ENCODE measurements at places on chromosomes 6 and 20.

GRCh38 chr20:60078351-60079250, 120.4 kb downstream of the CDH26 start:
- no peak for DNase-seq

GRCh38 chr20:6041808-6042265, 12.0 kb downstream of the LRRN4 start:
- no peak for DNase-seq

- DNase-seq, result no peak
These were observed 592 bp downstream of the CUTA start for GRCh38 chr6:33417128-33417902.

- no peak for DNase-seq
These were observed 444.2 kb downstream of the HTR1B start for GRCh38 chr6:77019081-77019480.

DNA sequence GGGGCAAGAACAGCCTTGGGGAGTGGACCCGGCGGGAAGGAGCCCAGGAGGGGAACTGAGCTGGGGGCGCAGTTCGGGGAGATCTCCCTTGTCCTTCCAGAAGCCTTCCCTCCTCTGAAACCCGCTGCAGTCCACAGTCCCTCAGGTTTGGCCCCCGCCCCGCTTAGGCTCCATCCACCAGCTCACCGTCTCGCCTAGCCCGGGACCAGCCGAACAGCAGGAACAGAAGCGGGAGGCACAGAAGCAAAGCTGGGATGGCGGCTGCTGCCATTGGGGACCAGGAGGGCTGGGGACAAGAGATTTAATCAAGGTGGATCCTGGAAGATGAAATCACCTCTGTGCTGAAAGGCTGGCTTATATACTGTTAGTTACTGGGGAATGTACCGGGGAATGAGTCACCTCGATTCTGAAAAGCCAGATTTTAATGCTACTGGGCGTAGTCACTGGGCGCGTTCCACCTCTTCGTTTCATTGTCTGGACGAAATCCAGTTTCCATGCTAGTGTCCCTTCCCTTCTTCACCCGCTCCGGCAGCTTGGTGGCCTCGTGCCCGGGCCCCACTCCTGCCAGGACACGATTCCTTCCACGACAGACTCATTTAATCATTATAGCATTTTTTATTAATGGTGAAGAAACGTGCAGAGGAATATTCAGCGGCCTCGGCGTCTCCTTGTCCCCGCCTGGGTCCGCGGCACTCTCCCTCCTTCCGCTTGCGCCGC, at the start of gene RAET1L:
RAET1L (minus strand) TSS at position 332 of the 717 bp plus-strand sequence; CDS start at position 271, 61 bp downstream.
- no peak for DNase-seq
